Type B pancreatic cell (in vitro differentiated cells): ENCODE measurements at places on chromosomes 13 and 19. TPM values are rescaled to one million over a fixed set of nuclear protein-coding genes. Genes with fewer than 3 reads are reported as not detected.

Gene MEF2B
- 1.5 and 1.6 TPM in 2 replicates for total RNA-seq

Gene PTH2
- total RNA-seq: not detected in 2 replicates

Gene ACP7
- 0.29 and 0.31 TPM in 2 replicates for total RNA-seq

Gene ZNF420
- 13.3 and 17.3 TPM in 2 replicates for total RNA-seq

Gene SHISA7
- 0.05 and 0.22 TPM in 2 replicates for total RNA-seq

Gene EPSTI1
- 7.9 and 15.7 TPM in 2 replicates for total RNA-seq
